ENCODE measurements at places on chromosomes 2 and 18.

- no peak for DNase-seq
Measured at GRCh38 chr2:159209341-159210306, 76.9 kb downstream of the WDSUB1 start.

- no peak for DNase-seq
Measured at GRCh38 chr2:46554397-46554796, 75.0 kb downstream of the TMEM247 start.

GRCh38 chr18:6546229-6546628 is 131.5 kb upstream of the L3MBTL4 start:
- DNase-seq = peak; percentile 16

DNA sequence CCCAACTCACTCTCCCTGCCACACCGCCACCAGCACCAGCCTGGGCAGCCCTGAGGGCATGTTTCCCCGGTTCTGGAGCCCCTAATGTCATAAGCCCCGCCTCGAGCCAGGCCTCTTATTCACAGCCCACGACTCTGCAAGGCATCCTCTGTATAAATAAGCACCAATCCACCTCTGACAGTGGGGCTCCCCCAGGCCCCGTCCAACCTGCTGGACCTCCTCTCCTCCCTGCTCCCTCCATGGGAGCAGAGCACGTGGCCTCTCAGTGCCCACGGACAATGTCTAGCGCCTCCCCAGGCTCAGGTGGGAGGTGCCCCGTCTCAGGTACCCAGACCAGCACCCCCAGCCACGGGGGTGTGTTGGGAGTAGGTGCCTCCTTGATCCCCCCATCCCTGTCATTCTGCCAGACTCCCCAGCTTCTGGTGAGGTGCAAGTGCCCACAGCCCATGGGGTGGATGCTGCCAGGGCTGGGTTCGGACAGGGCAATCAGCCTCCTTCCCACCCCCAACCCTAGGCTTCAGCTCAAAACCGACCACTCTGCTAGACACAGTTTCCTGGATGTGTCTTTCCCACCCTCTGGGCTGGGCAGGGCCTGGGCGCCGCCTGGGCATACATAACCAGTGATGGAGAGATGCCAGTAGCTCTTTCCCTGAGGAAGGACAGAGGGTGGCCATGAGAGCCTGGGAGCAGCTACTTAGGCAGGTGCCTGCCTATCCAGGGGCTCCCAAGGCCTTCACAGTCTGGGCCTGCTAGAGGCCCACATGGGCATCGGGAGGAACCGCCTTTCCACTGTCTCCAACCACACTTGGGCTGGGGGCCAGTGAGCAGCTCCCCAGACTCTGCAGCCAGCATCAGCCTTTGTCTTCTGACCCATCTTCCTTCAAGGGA is 1.6 kb upstream of the ADRA2B start:
- no peak for DNase-seq

GRCh38 chr2:196076778-196077568 is 8.3 kb upstream of the DNAH7 start:
- no peak for DNase-seq

DNA sequence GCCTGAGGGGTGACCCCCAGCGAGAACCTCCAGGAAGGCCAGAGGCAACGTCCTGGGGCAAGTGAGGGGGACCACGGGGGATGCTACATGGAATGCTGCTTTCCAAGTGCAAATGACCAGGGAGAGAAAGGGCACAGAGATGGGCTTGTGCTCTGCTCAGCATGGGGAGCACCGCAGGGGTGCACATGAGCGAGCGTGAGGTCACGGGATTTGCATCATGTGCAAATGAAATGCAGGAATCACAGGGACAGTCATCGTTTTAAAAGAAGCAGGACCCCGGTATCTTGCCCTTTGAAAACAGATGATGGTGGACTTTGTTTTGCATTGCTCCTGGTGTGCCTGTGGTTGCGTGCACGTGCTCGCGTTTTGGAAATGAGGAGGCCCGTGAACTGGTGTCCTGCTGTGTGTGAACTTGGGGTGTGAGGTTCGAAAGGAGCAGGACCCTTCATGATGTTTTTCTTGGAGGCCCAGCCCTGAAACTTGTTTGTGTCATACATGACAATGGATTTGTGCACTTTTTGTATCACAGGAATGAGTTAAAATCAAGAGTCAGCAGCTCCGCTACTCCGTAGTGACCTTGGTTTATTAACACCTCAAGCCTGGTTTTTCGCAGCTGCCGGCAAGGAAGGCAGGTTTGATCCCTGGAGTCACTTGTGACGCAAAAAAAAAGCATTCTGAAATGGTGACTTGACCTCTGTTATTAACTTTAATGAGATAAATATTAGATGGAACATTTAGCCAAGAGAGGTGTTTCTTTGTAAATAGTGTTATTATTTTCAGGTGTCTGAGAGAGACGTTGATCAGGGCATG is 234.5 kb downstream of the LDLRAD4 start:
- DNase-seq = no peak

DNA sequence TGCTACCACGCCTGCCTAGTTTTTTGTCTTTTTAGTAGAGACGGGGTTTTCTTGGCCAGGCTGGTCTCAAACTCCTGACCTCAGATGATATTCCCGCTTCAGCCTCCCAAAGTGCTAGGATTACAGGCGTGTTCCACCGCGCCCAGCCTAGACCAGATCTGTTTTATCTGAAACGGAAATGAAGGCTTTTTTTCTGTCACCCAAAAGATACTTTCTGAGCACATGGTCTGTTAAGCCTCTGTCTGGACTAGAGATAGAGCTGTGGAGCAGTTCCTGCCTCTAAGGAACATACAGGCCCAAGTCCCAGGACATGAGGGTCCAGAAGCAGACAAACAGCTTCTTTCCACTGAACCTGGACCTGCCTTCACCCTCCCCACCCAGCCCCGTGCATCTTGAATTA is 43.6 kb upstream of the PTMA start:
- no peak for DNase-seq

DNA sequence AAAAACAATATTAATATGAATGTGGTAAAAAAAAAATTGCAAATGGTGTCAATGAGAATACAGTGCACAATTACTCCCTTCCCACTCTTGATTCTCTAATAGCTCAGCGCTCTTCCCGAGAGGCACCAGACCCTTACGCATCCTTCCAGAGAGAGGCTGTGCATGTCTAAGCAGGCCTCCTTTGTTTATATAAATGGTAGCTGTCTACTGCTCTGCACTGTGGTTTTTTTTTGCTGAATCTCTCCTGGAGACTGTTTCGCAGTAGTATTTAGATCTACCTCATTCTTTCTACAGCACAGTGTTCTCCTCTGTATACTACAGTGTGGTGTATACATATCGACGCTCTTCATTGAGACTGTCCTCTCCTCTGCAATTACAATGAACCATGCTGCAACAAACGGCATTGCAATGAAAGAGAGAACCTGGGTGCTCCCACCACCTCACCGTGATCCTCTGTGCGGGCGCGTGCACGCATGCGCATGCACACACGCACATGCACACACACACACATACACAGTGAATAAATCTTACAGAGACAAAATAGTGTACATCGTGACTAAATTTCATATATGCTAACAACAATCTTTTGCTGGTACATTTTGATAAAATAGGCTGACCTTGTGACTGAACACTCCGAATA is 19.4 kb downstream of the SEPTIN10 start:
- DNase-seq = no peak

DNA sequence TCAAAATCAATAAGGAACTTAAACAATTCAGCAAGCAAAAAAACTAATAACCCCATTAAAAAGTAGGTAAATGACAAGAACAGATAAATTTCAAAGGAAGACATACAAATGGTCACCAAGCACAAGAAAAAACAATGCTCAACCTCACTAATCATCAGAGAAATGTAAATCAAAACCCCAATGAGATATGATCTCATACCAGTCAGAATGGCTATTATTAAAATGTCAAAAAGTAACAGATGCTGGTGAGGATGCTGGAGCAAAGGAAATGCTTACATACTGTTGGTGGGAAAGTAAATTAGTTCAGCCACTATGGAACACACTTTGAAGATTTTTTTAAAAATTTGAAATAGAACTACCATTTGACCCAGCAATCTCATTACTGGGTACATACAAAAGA is 538.0 kb downstream of the TMX3 start:
- DNase-seq = peak; percentile 56

- DNase-seq = no peak
Measured at GRCh38 chr2:55033076-55033742, 17.0 kb downstream of the RTN4 start.

DNA sequence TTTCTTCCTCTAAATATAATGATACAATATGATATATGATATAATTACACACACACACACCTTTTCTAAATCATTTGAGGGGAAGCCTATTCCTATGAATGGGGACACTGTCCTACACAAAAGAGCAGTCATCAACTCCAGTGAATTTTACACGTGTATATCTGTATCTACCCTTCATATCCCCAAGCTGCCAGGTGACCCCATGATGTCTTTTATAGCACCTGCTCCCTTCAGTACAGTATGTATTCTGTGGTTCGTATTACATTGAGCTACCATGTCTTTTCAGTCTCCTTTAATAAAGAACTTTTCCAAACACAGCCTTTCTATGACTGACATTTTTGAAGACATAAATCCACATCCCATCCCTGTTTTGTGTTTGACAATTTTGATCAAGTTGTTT is 19.0 kb downstream of the TBC1D8 start:
- no peak for DNase-seq

GRCh38 chr2:149064365-149064841 is 25.9 kb downstream of the LYPD6B start:
- DNase-seq = peak; percentile 67

DNA sequence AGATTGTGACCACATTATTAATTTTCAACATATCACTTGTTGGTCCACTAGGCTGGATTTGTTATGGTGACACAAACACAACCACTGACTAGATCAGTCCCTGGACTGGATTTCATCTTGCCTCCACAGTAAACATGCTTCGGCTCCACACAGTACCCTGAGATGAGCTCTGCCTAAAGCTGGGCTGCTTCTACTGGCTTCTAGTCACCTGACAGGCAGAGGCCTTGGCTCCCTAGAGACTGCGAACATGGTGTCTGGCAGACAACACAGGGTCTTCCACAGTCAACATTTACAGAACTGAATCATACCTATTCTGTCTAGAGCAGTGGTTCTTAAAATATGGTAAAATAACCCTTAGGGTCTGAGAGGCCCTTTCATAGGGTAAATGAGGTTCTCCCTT is 69.2 kb downstream of the RIT2 start:
- no peak for DNase-seq

DNA sequence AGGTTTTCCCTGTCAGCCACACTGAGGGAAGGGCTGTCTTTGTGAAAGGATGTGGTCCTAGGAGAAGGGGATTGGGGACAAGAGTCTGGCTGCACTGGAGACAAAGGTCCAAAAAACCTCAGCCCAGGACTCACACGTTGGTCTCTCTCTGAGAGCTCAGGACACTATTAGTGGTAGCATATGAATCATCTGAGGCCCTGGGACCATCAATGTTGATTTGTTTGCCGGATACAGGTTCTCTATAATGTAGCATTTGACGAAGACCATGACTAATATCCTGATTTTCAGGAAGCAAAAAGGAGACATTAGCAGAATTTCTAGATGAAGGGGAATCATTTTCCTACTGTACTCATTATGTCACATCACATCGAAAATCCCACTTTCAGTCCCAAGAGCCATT is 22.2 kb upstream of the DNAH6 start:
- DNase-seq = peak; percentile 74

GRCh38 chr2:62300925-62301324 is 105.0 kb downstream of the B3GNT2 start:
- DNase-seq = no peak

All from fibroblast of skin of right biceps (primary cell).